Activated CD8-positive, alpha-beta T cell treated with anti-CD3 and anti-CD28 coated beads, Interleukin-2, amount 10 ng/mL, durations not matched to agents 7 days and 5 days (primary cell): ENCODE measurements at places on chromosomes 2 and 18.

GRCh38 chr2:113240915-113241911 lies 37.5 kb downstream of the PAX8 start:
- no peak overlapping the region for H3K4me3 ChIP-seq
- H3K4me1 ChIP-seq: peaks cover 17% of the 10 kb centered on the region

DNA sequence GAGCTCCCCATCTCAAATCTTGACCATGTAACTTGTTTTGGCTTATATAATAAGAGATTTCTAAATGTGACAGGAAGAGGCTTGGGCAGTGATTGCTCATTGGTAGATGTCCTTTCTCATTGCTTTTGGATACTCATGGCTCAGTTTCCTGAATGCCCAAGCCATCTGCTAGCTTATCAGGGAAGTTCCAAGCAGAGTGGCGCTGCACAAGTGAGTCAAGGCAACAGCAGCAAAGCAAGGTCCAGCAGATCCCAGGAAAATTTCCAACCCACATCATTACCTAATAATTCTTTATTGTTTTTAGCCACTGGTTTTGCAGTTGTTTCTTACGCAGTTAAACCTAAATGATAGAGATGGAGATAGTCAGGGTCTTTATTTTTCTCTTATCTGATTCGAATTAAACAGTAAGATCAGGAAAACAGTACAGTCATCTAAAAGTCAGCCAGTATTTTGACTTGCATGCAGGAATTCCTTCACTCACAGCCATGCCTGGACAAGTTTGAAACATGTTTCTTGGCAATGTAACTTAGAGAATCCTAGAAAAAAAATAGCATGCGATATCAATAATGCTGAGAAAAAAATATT lies 349.7 kb upstream of the TMEFF2 start:
- H3K4me1 ChIP-seq: no peaks in the 10 kb centered on the region
- DNase-seq: no peak
- no peak overlapping the region for H3K27ac ChIP-seq

DNA sequence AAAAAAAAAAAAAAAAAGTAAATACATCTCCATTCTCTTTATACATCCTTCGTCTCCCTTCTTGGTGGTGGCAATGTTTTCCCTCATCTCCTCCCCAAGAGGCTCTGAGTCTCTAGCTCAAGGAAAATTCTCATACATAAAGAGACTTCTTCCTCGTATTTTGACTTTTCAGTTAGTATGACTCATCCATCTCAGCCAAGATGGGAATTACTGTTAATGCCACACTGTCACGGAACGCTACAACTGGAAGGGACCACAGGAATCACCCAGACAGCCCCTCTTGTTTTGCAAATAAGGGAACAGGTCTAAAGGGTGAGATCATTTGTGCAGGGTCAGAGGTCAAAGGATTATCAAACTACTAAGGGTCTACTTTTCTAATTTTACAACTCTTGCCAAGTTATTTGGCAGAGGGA lies 19.5 kb downstream of the NFE2L2 start:
- peaks cover 37% of the 10 kb centered on the region for H3K36me3 ChIP-seq
- no peaks in the 10 kb centered on the region for H3K27me3 ChIP-seq
- DNase-seq: no peak
- peaks cover 62% of the 10 kb centered on the region for H3K4me1 ChIP-seq
- H3K27ac ChIP-seq: peak overlapping the region; percentile 46
- no peak overlapping the region for H3K4me3 ChIP-seq

GRCh38 chr18:9884532-9885140 lies 1.1 kb upstream of the TXNDC2 start:
- no peak overlapping the region for H3K4me3 ChIP-seq
- no peak for DNase-seq
- no peaks in the 10 kb centered on the region for H3K27me3 ChIP-seq
- H3K27ac ChIP-seq: no peak overlapping the region
- no peaks in the 10 kb centered on the region for H3K36me3 ChIP-seq
- no peaks in the 10 kb centered on the region for H3K4me1 ChIP-seq

- no peak for DNase-seq
- no peak overlapping the region for H3K27ac ChIP-seq
- H3K4me1 ChIP-seq: no peaks in the 10 kb centered on the region
- H3K36me3 ChIP-seq: no peaks in the 10 kb centered on the region
- H3K4me3 ChIP-seq: no peak overlapping the region
- no peaks in the 10 kb centered on the region for H3K27me3 ChIP-seq
Measured at GRCh38 chr18:10322435-10322834, 132.0 kb upstream of the APCDD1 start.

GRCh38 chr2:212158081-212158480 lies 380.5 kb downstream of the ERBB4 start:
- no peaks in the 10 kb centered on the region for H3K36me3 ChIP-seq
- no peaks in the 10 kb centered on the region for H3K4me1 ChIP-seq
- H3K27ac ChIP-seq: no peak overlapping the region
- H3K4me3 ChIP-seq: no peak overlapping the region
- H3K27me3 ChIP-seq: no peaks in the 10 kb centered on the region
- DNase-seq: no peak

DNA sequence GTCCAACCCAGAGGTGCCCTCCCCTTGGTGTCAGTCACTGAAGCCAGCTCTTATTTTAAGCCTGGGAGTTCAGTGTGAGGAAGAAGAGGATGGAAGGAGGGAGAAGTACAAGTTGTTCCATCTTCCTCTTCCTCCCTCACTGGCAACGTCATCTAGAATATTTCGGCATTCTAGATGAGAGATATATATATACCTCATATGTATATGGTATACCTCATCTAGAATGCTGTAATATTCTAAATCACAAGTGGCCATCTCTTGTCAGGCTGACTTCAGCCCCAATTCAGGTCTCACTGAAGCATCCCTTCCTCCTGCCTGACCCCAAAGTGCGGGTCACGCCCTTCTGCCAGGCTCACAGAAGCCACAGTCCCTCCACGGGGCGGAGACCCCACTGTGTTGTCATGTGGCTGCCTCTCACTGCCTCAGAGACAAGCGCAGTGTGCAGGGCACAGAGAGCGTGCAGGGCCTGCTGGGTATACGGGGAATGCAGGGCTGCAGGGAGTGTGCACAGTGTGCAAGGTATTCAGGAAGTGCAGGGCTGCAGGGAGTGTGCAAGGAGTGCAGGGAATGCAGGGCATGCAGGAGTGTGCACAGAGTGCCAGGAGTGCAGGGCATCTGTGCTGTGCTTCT lies 32.8 kb upstream of the B3GNT7 start:
- H3K4me1 ChIP-seq: peaks cover 23% of the 10 kb centered on the region
- H3K4me3 ChIP-seq: no peak overlapping the region
- no peaks in the 10 kb centered on the region for H3K27me3 ChIP-seq
- peak overlapping the region; percentile 75 for H3K27ac ChIP-seq
- no peak for DNase-seq

- DNase-seq: no peak
- peaks cover 32% of the 10 kb centered on the region for H3K27me3 ChIP-seq
- peak overlapping the region; percentile 44 for H3K4me3 ChIP-seq
- H3K36me3 ChIP-seq: no peaks in the 10 kb centered on the region
Measured at GRCh38 chr18:51437280-51438271, 240.1 kb upstream of the MEX3C start.

DNA sequence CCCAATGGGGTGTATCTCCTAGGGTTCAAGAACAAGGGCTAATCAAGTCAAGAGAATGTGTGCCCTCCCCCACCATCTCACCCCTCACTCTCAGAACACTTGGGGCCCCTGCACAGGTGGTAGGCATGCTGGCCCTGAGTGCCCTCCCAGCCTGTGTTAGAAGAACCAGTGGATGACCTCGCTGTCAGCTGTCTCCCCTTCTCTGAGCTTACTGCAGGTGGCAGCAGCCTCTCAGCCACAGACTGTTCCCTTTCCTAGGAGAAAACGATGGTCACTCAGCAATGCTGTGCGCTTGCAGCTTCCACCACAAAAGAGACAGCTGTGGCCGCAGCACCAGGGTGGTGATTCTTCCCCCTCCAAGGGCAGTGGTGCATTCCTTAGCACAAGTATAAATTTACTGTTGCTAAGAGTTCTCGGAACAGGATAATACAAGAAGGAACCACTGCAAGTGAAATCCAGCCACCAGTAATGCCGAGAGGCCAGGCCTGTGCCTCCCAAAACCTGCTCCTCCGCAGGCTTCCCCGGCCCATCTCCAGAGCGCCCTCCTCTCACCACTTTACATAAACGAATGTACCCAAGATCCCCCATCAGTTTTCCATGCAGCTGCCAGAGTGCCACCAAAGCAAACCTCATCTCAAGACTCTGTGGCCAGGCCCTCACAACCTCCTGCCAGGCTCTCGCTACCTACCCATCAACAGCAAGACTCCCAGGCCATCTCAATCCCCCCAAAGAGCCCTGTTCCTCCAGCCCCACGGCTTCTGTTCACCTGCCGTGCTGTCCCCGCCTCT lies 935 bp upstream of the RAMP1 start:
- H3K27me3 ChIP-seq: peaks cover 56% of the 10 kb centered on the region
- H3K27ac ChIP-seq: no peak overlapping the region
- peak; percentile 71 for DNase-seq
- H3K4me1 ChIP-seq: peaks cover 20% of the 10 kb centered on the region
- H3K36me3 ChIP-seq: no peaks in the 10 kb centered on the region
- peak overlapping the region; percentile 64 for H3K4me3 ChIP-seq

GRCh38 chr2:207265869-207266268 lies 100.1 kb upstream of the KLF7 start:
- no peak overlapping the region for H3K27ac ChIP-seq
- no peak overlapping the region for H3K4me3 ChIP-seq
- H3K36me3 ChIP-seq: no peaks in the 10 kb centered on the region
- no peaks in the 10 kb centered on the region for H3K4me1 ChIP-seq

DNA sequence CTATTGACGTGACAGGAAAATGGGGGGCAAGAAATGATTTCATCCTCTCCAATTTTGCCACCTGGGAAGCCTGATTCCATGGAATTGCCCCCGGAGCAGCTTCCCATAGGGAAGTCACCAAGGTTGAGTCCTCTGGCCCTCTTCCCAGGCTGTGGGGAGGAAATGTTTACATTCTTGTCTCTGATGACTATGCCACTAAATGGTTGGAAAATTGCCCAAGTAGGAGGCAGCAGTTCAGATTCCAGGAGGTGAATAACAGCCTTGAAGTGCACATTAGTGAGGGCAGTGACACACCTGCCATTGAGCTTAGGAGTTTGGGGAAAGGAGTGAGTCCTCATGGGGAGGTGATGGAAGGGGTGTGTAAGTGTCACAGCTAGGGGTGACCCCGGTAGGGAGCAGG lies 449.2 kb upstream of the DCC start:
- no peak overlapping the region for H3K4me3 ChIP-seq
- no peak overlapping the region for H3K27ac ChIP-seq
- no peaks in the 10 kb centered on the region for H3K27me3 ChIP-seq
- no peaks in the 10 kb centered on the region for H3K4me1 ChIP-seq
- H3K36me3 ChIP-seq: no peaks in the 10 kb centered on the region

GRCh38 chr2:39171621-39172020 lies 50.8 kb upstream of the SOS1 start:
- H3K27me3 ChIP-seq: no peaks in the 10 kb centered on the region
- H3K4me1 ChIP-seq: peaks cover 23% of the 10 kb centered on the region
- peaks cover 6% of the 10 kb centered on the region for H3K36me3 ChIP-seq
- peak overlapping the region; percentile 50 for H3K27ac ChIP-seq
- H3K4me3 ChIP-seq: no peak overlapping the region

- H3K4me3 ChIP-seq: no peak overlapping the region
- H3K4me1 ChIP-seq: no peaks in the 10 kb centered on the region
- DNase-seq: no peak
- no peak overlapping the region for H3K27ac ChIP-seq
Measured at GRCh38 chr2:228657807-228658402, 476.4 kb upstream of the SPHKAP start.

GRCh38 chr2:120798567-120799247 lies 63.0 kb downstream of the GLI2 start:
- H3K27me3 ChIP-seq: no peaks in the 10 kb centered on the region
- H3K36me3 ChIP-seq: no peaks in the 10 kb centered on the region
- no peak overlapping the region for H3K4me3 ChIP-seq
- DNase-seq: no peak

GRCh38 chr2:231321556-231322334 lies 73.8 kb upstream of the B3GNT7 start:
- H3K27ac ChIP-seq: no peak overlapping the region
- peaks cover 8% of the 10 kb centered on the region for H3K4me1 ChIP-seq
- peaks cover 4% of the 10 kb centered on the region for H3K36me3 ChIP-seq
- peaks cover 21% of the 10 kb centered on the region for H3K27me3 ChIP-seq
- DNase-seq: no peak
- no peak overlapping the region for H3K4me3 ChIP-seq

DNA sequence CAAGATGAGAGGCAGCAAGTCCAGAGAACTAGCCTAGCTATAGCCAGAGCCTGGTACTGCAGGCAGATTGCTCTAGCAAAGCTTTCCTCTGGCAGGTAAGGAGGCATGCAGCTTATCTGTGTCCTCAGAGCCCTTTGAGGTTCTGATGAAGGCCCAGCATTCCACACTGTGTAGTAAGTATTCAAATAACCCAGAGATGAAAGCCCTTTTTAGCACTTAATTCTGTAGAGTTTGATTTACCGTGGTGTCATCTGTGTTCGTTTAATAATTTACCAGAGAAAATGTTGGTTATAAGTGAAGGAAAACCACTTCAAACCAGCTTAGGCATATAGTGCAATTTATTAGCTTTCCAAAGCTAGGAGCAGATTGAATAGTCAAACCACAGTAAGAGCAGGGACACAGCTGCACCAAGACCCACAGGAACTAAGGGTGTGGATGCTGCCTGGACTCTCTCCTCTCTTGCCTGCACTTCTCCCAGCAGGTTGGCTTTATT lies 226.6 kb downstream of the BABAM2 start:
- H3K4me3 ChIP-seq: no peak overlapping the region
- no peaks in the 10 kb centered on the region for H3K27me3 ChIP-seq

DNA sequence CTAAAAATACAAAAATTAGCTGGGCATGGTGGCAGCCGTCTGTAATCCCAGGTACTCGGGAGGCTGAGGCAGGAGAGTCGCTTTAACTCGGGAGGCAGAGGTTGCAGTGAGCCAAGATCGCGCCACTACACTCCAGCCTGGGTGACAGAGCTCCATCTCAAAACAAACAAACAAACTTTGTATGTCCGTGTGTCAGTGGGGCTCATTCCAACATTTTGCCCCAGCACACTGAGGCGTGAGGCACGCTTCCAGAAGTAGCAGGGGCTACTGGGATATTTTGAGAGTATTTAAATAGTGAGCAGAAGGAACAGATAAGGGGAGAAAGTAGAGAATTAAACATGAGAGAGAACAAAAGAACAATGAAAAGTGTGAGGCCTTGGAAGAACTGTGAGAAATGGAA lies 83.3 kb upstream of the TANK start:
- peaks cover 52% of the 10 kb centered on the region for H3K4me1 ChIP-seq
- peaks cover 18% of the 10 kb centered on the region for H3K36me3 ChIP-seq
- peak overlapping the region; percentile 92 for H3K27ac ChIP-seq
- DNase-seq: no peak

- no peaks in the 10 kb centered on the region for H3K27me3 ChIP-seq
- H3K27ac ChIP-seq: no peak overlapping the region
- no peaks in the 10 kb centered on the region for H3K4me1 ChIP-seq
- H3K4me3 ChIP-seq: no peak overlapping the region
- no peak for DNase-seq
Measured at GRCh38 chr2:76448956-76449355, 738.2 kb upstream of the GCFC2 start.
